ENCODE measurements at places on chromosomes 2 and 18.

DNA sequence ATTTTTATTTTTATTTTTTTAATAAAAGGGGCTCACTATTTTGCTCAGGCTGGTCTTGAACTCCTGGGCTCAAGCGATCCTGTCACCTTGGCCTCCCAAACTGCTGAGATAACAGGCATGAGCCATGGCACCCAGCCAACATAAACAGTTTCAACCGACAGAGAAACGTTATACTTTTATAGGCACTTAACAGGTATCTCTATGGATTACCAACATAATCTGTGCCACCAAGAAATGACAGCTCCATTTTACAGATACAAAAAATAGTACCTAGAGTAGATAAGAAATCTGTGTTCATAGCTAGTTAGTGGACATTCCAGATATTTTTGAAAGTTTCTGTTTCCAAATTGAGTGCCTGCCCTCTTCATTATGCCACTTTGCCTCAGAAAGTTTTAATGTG, 1316.7 kb downstream of the LRP1B start:
- no peak for DNase-seq

DNA sequence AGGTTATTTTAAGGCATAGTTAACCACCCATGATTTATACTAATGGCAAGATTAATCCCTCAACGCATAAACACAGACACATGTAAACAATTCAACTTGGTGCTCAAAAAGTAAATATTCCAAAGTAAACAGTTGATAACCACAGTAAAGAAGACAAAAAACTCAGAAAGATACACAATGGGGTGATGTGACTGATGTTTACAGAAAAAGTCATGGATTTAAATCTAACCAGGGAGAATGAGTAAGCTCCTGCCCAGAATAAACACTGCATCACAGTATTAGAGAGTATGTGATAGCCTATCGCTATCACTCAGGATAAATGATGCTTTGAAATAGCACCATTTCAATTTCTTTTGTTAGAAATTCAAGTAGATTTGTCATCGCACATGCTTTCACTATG, 49.3 kb downstream of the HIBCH start:
- no peak for DNase-seq

GRCh38 chr18:27057519-27058234, 127.4 kb downstream of the CHST9 start:
- DNase-seq: no peak

DNA sequence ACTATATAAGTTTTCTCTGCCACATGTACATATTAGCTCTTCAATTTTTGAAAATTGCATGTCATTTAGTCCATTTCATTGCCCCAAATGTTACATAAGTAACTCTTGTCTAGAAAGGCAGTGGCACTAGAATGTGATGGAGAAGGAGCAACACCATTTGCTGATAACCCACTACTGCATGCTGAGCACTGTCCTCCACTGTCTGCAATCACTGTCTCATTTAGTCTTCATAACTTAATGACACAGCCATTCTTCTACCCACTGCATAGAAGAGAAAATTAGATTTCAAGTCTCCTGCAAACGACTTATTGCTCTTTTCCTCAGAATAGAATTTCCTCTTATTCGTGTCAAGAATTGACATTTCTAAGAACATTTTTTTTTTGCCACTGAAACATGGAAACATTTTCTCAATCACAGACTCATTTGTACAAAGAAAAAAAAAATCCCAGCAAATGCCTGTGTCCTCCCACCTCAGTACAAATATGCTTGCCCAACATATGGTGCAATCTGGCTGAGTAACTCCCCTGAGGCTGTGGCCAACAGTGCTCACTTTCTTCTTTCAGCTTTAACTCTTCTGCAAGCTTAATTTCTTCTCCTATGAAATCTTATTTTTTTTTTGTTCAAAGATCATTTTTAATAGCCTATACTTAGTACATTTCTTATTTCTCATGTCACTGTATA, 768.6 kb upstream of the HS6ST1 start:
- no peak for DNase-seq

- DNase-seq: no peak
Observed at GRCh38 chr18:29326214-29326613, 1149.3 kb upstream of the CDH2 start.

GRCh38 chr2:150572194-150572766, 84.8 kb upstream of the RND3 start:
- no peak for DNase-seq

- no peak for DNase-seq
Observed at GRCh38 chr2:12797815-12798214, 81.1 kb downstream of the TRIB2 start.

GRCh38 chr2:134575888-134576287, 142.9 kb downstream of the TMEM163 start:
- DNase-seq: no peak

- no peak for DNase-seq
Observed at GRCh38 chr2:28395334-28396061, 2.8 kb downstream of the FOSL2 start.

- DNase-seq: no peak
Observed at GRCh38 chr2:120677696-120678247, 57.9 kb upstream of the GLI2 start.

- DNase-seq: no peak
Observed at GRCh38 chr18:79540161-79540903, 139.3 kb upstream of the CTDP1 start.

Measured in DND-41 (cell line).